ENCODE measurements at places on chromosomes 2 and 18.
A peak's percentile ranks its signal among the peaks of the same experiment; 100 is the strongest.

GRCh38 chr2:224023188-224023587, 15.9 kb downstream of the SERPINE2 start:
- DNase-seq: no peak

DNA sequence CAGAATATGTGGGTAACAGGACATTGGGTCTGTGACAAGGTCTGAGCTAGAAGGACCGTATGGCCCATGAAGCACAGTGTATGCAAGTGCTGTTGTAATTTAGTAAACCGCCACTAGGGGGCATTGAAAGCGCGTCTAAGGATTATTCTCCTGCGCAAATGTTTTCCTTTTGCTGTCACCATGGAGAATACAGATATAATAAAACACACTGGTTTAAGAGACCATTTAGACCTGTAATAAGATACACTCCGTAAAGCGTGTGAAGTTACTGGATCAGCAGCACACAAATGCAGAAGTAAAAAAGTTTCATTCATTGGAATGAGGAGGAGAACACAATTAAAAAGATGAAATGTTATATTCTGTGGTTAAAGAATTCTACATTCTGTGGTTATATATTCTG, 272.4 kb downstream of the AGAP1 start:
- DNase-seq: peak; percentile 18

DNA sequence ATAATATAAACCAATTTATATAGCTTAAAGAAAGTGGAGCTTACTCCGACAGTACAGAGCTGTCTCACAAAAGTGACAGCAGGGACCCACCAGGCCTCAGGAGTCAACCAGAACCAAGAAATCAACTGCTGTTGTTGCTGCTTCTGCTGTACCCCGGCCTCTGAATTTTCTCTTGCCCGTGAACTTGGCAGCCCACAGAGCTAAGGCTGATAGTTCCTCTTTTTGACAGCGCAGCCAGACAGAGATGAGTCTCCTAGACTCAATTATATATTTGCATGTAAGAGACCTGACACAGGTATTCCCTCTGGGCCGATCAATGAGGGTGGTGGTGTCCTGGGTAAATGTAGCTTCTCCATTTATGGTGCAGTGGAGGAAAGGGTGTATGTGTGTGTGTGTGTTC, 109.4 kb downstream of the KCTD1 start:
- DNase-seq: no peak

DNA sequence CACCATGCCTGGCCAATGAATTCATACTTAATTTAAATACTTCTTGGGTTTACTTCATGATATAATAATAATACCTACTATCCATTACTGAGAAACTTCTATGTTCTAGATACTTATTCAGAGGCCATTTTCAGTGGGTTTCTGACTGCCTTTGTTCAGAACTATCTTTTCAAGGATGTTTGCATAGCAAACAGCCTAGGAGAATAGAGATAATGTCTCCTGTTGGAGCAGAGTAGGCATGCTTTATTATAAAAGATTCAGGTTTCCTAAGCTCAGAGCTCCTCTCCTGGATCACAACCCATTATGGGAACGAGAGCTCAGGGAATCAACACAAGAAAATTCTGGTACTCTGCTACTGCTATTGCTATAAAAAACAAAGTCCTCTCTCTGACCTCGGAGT, 11.1 kb downstream of the FASTKD1 start:
- DNase-seq: no peak

- DNase-seq: no peak
Observed at GRCh38 chr2:201191132-201191875, 8.4 kb downstream of the CASP10 start.

- no peak for DNase-seq
Observed at GRCh38 chr2:229348128-229348527, 77.0 kb upstream of the PID1 start.

GRCh38 chr2:135820003-135820618, 16.9 kb downstream of the LCT start:
- peak; percentile 30 for DNase-seq

DNA sequence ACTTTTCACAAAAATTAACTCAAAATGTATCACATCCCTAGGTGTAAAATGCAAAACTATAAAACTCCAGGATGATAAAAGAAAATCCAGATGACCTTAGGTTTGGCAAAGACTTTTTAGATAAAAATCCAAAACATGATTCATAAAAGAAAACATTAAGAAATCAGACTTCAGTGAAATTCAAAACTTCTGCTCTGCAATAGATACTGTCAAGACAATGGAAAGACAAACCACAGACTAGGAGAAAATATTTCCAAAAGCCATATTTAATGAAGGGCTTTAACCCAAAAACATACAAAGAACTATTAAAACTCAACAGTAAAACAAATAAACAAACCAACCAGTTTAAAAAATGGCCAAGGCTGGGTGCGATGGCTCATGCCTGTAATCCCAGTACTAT, 173.6 kb upstream of the SPOPL start:
- DNase-seq: no peak

GRCh38 chr18:49174478-49174877, 223.7 kb upstream of the SMAD7 start:
- no peak for DNase-seq

DNA sequence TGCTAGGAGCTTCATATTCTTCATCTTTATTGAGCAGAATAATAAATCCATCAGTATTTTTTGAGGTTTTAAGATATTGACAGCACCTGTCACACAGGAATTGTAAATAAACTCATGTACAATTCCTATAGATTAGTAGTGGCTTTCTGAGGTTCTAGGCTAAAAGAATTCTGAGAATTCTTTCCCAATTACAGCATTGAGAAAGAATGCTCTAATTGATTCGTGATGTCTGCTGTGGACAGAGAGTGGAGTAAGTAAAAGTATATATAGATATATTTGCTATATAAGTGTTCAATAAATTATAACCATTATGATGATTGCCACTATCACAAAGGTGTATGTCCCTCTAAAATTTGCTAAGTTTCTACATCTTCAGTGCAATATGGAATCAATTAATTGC, 186.5 kb upstream of the NRP2 start:
- DNase-seq: no peak

DNA sequence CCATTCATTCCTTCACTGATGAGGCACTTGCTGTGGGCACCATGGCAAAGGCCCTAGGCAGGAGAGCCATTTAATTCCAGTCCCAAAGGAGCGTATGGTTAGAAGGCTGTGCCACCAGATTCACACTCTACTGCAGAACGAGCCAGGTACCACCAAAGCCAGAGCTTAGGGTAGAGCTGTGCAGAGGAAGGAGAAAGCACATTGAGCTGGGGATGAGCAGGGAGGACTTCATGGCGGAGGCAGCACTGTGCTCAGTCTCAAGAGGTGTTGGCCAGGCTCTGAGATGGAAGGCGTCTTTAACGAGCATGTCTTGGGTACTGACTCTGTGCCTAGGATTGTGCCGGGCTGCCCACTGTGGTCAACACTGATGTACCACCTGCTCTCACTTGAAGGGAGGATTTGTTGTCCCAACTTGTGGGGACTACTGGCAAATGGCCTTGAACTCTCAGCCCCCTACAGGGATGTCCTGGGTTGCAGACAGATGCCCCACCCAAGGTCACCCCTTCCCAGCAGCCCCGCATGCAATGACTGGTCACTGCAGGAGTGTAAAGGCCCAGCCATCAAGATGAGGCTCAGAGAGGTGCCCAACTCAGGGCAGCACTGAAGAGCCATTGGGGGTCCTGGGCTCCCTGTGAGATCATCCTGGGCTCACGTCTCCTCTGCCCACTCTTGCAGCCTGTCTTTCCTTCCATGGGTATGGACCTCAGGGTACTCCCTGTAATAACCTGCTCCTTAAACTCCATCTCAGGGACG, 251.4 kb downstream of the GLI2 start:
- no peak for DNase-seq

- DNase-seq: peak; percentile 9
Observed at GRCh38 chr2:101419096-101419663, 31.9 kb upstream of the CREG2 start.

DNA sequence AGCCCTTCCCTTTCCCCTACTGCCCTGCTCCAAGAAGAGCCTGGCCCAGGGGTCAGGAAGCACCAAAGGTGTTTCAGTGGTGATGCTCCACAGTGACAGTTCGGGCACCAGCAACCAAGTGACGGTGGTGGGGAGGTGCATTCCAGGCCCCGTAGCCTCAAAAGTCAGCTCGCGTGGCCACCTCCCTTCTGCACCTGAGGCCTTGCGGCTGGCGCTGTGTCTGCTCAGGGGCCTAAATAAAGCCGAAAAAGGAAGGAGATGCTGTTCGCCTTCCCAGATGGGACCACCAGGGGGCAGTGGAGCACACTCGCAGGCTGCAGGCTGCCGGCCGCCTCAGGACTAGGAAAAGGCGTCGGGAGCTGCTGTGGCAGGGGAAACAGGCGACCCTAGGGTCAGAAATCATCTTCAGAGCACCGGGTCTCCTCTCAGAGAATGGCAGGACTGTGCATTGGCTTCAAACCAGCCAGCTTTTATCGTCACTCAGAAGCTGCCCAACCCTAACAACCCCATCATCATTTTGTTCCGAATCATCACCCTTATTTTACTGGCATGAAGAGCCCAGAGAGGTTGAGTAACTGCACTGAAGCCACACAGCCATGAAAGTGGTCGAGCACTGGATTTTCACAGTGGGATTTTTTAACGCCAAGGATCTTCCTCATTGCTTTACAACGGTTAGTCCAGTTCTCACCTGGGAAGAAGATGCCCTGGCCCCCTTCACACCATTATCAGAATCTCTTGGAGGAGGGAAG, 213.0 kb upstream of the CELF4 start:
- DNase-seq: peak; percentile 29

- no peak for DNase-seq
Observed at GRCh38 chr2:130823886-130824491, 12.7 kb upstream of the ARHGEF4 start.

GRCh38 chr2:15844211-15844801, 96.0 kb upstream of the MYCN start:
- no peak for DNase-seq

GRCh38 chr2:65778137-65778536, 345.7 kb upstream of the SPRED2 start:
- DNase-seq: no peak

GRCh38 chr2:112636605-112637288, 9.0 kb upstream of the SLC20A1 start:
- no peak for DNase-seq

GRCh38 chr18:76414936-76415621, 80.0 kb downstream of the ZNF516 start:
- DNase-seq: no peak

GRCh38 chr2:8306530-8307351, 375.1 kb upstream of the ID2 start:
- no peak for DNase-seq

- no peak for DNase-seq
Observed at GRCh38 chr2:173452416-173452815, 97.7 kb downstream of the CDCA7 start.

- no peak for DNase-seq
Observed at GRCh38 chr2:171541202-171541887, 19.1 kb downstream of the CYBRD1 start.

DNA sequence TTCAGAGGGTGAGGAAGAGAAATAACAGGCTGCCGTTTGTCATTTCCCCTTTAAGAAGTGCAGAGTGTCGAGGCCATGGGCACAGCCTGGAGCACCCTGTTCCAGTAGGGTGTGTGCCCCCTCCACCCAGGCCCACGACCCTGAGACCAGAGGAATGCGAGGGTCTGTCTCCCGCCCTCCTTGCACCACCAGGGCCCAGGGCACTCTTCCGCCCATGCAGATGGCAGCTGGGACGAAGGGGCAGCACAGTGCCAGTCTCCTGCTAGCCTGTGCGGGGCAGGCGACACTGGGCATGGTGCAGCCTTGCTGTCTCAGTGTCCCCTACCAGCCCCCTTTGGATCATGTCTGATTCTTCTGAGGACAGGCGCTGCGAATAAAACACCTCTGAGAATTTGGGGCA, 15.8 kb upstream of the PDIA6 start:
- no peak for DNase-seq

GRCh38 chr2:204154863-204155262, 218.3 kb downstream of the ICOS start:
- DNase-seq: no peak

DNA sequence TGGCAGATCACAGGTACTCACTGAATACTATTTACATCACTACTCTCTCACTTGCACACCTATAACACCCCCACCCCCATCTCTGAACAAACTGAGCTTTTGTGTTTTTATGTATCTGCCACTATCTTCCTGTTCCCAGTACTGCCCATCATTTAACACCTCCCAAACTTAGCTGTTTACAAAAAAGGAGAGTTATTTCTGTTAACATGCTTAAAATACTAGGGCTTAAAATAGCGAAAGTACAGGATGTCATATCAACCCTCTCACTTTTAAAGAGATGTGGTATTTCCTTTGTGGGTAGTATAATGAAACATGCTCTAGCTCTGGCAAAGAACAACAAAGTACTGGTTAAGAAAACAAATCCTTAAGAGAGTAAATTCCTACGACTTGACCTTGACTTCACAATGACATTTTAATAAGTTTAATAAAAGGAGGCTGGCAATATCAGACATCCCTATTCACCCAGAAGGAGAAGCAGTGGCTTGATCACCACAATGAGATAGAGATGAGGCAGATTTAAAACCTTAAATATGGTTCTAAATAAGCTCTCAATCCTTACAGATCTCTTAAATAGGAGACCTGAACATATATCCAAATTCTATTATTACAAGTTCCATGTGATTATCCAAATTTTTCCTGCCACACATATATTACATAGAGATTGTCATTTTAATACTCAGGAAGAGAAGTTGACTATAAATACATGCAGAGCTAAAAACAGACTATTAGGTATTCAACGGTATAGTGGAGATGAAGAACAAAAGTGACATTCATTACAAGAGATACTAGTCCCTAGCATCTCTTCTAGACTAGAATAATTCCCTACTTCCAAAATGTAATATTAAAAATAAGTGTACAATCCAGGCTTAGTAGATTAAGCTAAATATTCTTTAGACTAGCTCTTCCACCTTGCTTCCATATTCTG, 36.9 kb downstream of the TRAK2 start:
- no peak for DNase-seq

GRCh38 chr2:98419977-98420725, 24.5 kb upstream of the INPP4A start:
- no peak for DNase-seq

- DNase-seq: no peak
Observed at GRCh38 chr2:105712981-105713596, 31.6 kb upstream of the NCK2 start.

DNA sequence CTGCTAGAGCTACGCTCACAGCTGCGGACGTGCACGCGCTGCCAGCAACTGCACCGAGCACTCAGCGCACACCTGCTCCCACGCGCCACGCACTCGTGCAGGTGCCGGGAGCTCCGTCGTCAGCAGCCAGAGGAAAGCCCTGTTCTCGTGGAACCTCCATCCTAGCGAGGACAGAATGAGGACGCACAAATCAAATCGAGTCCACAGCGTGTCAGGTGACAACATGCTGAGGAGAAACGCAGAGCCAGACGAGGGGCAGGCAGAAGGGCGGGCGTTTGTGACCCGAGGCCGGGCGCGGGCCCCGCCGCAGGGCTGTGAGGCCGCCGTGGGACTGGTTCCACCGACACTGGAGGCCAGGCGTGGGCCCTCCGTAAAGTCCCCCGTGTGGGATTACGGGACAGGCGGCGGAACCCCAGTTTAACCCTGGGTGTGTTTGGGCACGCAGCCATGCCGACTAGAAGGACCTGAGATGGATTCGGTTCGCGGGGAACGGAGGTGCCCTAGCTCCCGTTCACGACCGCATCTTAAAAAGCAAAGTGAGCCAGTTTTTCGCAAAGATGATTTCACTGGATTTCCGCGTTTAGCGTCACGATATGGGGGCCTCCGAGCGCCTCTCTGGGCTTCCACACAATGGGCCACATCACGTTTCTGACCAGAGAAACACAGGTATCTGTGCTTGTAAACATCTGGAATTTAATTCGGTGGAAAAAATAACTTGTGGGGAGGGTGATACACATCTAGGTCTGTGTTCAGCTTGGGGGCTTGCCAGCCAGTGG, 26.9 kb upstream of the ALKAL2 start:
- DNase-seq: no peak
